Smooth muscle cell of the coronary artery (primary cell): ENCODE measurements at places on chromosomes 2 and 18. TPM values are rescaled to one million over a fixed set of nuclear protein-coding genes. Genes with fewer than 3 reads are reported as not detected.

PFN4 gene
- 0.60 TPM in 1 of 2 replicates, not detected in the other for total RNA-seq

TGFA gene
- total RNA-seq, result 1.7 TPM in 1 of 2 replicates, not detected in the other

TMEM18 gene
- total RNA-seq, result 8.0 and 20.7 TPM in 2 replicates

DDX18 gene
- 27.6 and 48.3 TPM in 2 replicates for total RNA-seq

ZFAND2B gene
- total RNA-seq, result 23.9 and 30.9 TPM in 2 replicates

ERICH2 gene
- 1.4 TPM in 1 of 2 replicates, not detected in the other for total RNA-seq

ALKAL2 gene
- total RNA-seq, result not detected in 2 replicates

UGT1A10 gene
- 0.23 TPM in 1 of 2 replicates, not detected in the other for total RNA-seq

PRSS56 gene
- not detected in 2 replicates for total RNA-seq

LIMS3 gene
- 1.8 and 8.4 TPM in 2 replicates for total RNA-seq

RFX8 gene
- 0.30 and 2.8 TPM in 2 replicates for total RNA-seq

HOXD8 gene
- 0.23 and 1.9 TPM in 2 replicates for total RNA-seq

GAREM1 gene
- total RNA-seq, result 1.4 and 2.7 TPM in 2 replicates

POTEC gene
- 0.12 TPM in 1 of 2 replicates, not detected in the other for total RNA-seq

CYP27C1 gene
- 0.08 TPM in 1 of 2 replicates, not detected in the other for total RNA-seq

AOX1 gene
- 3.2 and 208 TPM in 2 replicates for total RNA-seq

PJVK gene
- total RNA-seq, result 0.60 and 2.6 TPM in 2 replicates

TTN gene
- 0.12 and 0.38 TPM in 2 replicates for total RNA-seq

APOB gene
- not detected in 2 replicates for total RNA-seq

TMEM163 gene
- 0.08 TPM in 1 of 2 replicates, not detected in the other for total RNA-seq

PLCL1 gene
- 2.5 and 15.6 TPM in 2 replicates for total RNA-seq

RPRM gene
- not detected in 2 replicates for total RNA-seq

CFC1 gene
- total RNA-seq, result not detected in 2 replicates

LHCGR gene
- total RNA-seq, result not detected in 2 replicates

FNDC4 gene
- 15.9 and 31.8 TPM in 2 replicates for total RNA-seq

CHRNG gene
- total RNA-seq, result not detected in 2 replicates

ERFE gene
- total RNA-seq, result 0.82 TPM in 1 of 2 replicates, not detected in the other

INHA gene
- under 0.01 and 0.38 TPM in 2 replicates for total RNA-seq

SP140 gene
- total RNA-seq, result 0.53 TPM in 1 of 2 replicates, not detected in the other

WDR35 gene
- 9.8 and 12.2 TPM in 2 replicates for total RNA-seq

PIK3C3 gene
- total RNA-seq, result 35.3 and 54.4 TPM in 2 replicates

BCL2L11 gene
- 0.53 and 2.0 TPM in 2 replicates for total RNA-seq

PROC gene
- total RNA-seq, result 0.30 TPM in 1 of 2 replicates, not detected in the other

MDH1B gene
- 0.82 and 0.83 TPM in 2 replicates for total RNA-seq
